Posterior vena cava (tissue), 2 donors: ENCODE measurements at places on chromosomes 7 and 10. TPM values are rescaled to one million over a fixed set of nuclear protein-coding genes. Genes with fewer than 3 reads are reported as not detected.

DNA sequence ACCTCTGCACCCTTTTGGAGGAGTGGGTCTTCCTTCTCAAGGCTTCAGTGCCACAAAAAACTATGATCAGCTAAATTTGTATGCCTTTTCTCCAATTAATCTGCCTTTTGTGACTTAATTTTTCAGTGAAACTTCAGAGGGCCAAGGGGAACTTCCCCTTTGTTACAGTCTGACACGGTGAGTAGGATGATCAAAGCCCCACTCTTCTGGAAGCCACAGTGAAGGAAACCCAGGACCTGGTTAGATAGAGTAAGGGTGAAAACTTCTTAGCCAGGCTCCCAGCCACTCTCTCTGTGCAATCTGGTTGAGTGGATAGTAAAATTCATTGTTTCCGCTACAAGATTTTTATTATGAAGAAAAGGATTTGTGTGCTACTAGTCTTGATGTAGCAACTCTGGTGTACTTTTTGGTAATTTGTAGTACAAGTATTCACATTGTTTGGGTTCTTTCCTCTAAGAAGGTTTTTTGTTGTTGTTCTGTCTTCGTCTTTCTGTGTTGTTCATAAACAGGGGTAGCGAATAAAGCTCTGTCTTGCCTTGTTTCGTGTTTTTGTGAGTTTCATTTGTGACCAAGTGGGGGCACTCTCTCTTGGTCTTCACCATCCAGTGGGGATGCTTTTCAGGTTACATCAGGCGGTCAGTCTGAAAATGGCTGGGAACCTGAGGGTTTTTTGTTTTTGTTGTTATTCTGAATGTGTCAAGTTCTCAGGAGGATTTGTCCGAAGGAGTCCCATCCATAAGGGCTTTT, 268.5 kb upstream of the NPSR1 start:
- DNase-seq: no peak

- no peak for DNase-seq
These were observed 44.2 kb upstream of the GGCT start for GRCh38 chr7:30548845-30549244.

- DNase-seq: no peak
These were observed 253.1 kb downstream of the GRID1 start for GRCh38 chr10:86113501-86113900.

Gene LIPM
- not detected for total RNA-seq

- DNase-seq: no peak
These were observed 216.9 kb downstream of the DYNC1I1 start for GRCh38 chr7:95989301-95989700.

GRCh38 chr7:17408245-17408903, 109.9 kb downstream of the AHR start:
- peak; percentile 81 for DNase-seq

- DNase-seq: no peak
These were observed 108.2 kb downstream of the PTPN20 start for GRCh38 chr10:47019155-47020145.

Gene PNLIPRP3
- not detected for total RNA-seq

Gene SLC26A5
- total RNA-seq: not detected

DNA sequence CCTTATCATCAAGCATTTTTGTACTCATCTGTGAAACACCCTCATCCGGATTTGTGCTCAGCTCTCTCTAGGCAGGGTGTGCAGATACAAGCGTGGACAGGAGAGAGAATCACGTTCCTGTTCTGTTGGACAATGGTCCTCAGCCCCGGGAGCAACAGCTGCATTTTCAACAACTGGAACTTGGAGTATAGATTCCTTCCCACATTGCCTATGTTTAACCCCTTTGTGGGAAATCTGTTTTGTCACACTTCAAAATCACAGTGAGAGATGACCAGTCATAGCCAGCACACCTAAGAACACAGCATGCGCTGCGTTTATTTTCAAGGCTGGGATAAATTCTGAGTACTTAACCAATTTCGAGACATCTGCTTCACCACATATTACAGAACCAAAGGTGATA, 32.5 kb downstream of the MAP3K8 start:
- DNase-seq: no peak

Gene C10orf67
- total RNA-seq: not detected

DNA sequence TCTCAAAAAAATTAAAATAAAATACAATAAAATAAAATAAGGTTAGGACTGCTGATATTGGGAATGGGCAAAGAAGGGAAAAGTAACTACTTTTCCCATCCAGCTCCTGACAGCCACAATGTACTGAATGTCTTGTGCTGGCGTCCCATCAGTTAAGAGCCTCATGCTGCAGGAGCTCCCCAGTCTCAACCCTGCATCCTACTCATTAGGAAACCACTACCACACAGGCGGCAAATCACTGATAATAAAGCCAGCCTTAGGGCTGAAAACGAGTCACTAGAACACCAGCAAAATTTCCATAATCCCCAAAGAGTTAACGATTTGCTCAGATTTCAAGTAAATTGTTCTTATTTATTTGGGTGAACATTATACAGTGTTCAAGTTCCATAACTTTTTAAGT, 4.3 kb downstream of the YWHAG start:
- peak; percentile 32 for DNase-seq

Gene HOXA5
- 11.3 TPM for total RNA-seq

DNA sequence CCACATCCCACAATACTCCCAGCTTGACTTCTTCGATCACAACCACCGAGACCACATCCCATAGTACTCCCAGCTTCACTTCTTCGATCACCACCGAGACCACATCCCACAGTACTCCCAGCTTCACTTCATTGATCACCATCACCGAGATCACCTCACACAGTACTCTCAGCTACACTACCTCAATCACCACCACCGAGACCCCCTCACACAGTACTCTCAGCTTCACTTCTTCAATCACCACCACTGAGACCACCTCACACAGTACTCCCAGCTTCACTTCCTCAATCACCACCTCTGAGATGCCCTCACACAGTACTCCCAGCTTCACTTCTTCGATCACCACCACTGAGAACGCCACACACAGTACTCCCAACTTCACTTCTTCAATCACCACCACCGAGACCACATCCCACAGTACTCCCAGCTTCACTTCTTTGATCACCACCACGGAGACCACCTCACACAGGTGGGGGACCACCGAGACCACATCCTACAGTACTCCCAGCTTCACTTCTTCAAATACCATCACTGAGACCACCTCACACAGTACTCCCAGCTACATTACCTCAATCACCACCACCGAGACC, 8.6 kb downstream of the MUC3A start:
- no peak for DNase-seq

- DNase-seq: peak; percentile 95
These were observed 110.4 kb downstream of the PON1 start for GRCh38 chr7:95213809-95214492.

DNA sequence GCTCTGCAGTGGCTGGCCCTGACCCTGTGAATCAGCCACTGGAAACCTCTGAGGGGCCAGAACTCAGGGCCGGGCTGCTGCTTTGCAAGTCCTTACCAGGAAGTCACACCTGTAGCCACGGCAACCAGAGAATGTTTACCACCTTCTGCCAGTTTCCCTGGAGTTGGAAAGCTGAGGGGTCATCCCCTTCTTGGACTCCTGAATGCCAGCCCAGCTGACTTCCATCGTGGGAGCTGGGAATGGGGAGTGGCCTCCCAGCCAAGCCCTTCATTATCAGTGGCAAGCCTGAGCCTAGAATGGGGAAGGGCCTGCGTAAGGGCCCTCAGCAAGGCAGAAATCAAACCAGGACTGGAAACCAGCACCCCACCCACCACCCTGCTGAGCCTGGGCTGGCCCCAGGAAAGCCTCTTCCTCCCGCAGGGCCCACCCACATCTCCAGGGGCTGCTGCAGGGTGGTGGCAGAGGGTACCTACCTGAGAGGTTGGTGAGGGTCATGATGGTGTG, 6.5 kb upstream of the CRHR2 start:
- no peak for DNase-seq

Gene NACAD
- 10.4 TPM for total RNA-seq

Gene ICA1
- total RNA-seq: 11.8 TPM

Gene UCN3
- total RNA-seq: not detected

DNA sequence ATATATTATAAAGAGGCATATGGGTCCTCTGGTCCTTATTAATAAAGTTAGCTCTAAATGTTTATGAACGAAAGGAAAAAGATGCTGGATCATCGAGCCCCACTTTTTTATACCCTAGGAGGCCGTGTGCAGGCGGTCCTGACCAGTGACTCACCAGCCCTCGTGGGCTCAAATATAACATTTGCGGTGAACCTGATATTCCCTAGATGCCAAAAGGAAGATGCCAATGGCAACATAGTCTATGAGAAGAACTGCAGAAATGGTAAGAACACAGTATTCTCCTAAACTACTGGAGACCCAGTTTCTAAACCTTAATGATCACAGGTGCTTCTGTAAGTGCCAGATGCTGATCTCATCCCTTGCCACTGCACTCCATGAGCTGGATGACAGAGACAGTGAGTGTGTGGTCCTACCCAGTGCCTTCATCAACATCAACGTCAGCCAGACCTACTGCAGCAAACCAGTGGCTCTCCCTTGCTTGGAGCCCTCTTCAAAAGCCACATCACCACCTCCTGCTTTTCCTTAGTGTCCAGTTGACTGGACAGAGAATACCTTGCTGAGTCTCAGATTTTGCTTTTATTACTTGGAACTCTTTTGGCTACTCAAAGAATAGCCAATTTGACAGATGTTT, 7.6 kb downstream of the GPNMB start:
- DNase-seq: no peak

DNA sequence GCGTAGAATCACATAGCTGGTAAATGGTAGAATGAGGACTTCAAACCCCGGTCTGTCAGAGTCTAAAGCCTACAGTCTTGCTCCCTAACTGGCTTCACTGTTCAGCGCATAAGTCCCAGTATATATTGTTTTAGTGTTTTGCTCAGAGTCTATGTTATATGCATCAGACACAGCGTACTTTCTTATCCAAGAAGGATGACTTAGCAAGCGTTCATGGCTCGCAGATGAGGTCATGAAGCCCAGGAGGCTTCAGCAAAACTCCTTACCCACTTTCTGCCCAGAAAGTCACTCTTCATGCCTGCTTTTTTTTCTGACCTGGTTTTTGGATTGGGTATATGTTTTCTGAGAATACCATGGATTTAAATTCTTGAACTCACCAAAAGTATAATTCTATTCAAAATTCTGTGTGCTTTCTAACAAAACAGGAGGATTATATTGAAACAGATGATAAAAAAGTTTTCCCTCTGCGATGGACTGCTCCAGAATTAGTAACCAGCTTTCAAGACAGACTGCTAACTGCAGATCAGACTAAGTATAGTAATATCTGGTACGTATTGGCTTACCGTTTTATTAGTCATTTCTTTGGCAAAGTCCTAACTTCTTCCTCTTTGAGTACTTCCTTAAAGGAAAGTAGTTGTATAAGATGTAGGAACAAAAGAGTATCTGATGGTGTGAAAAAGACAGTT, 24.6 kb upstream of the BHLHA15 start:
- DNase-seq: no peak

Gene PLA2G12B
- total RNA-seq: not detected

DNA sequence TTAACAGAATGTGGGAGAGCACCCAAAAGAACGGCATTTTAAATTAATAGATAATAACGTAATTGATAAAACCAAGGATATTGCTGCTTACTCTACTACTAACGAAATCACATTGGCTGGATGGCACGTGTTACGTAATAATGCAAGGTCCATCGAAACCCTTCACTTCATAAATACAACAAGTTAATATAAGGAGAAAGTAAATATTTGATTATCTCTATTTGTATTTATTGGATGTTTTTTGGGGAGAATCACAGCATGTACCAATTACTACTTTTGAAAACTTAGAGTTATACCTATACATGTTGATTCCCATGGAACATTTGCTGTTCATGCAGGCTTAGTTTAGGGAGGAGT, 1.6 kb downstream of the PRKG1 start:
- DNase-seq: no peak

DNA sequence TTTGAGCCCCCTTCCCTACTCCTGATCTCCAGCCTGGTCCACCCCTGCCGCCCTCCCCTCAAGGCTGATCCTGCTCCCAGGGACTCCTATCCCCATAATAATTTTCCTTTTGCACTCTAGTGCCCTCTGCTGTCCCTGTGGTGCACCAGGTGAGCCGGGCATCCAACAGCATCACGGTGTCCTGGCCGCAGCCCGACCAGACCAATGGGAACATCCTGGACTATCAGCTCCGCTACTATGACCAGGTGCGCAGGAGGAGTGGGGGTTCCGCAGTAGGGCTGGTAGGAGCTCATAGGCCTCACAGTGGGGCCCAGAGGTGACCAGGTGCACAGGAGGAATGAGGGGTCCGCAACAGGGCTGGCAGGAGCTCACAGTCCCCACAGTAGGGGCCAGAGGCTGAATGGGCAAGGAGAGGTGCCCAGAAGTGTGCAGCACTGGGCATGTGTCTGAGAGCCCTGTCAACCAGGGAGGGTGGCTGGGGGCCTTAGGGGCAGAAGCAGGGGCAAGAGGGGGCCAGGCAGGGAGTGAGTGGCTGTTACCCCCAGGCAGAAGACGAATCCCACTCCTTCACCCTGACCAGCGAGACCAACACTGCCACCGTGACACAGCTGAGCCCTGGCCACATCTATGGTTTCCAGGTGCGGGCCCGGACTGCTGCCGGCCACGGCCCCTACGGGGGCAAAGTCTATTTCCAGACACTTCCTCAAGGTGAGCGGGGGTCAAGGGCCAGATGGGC, 11.7 kb downstream of the EPHB6 start:
- DNase-seq: no peak

DNA sequence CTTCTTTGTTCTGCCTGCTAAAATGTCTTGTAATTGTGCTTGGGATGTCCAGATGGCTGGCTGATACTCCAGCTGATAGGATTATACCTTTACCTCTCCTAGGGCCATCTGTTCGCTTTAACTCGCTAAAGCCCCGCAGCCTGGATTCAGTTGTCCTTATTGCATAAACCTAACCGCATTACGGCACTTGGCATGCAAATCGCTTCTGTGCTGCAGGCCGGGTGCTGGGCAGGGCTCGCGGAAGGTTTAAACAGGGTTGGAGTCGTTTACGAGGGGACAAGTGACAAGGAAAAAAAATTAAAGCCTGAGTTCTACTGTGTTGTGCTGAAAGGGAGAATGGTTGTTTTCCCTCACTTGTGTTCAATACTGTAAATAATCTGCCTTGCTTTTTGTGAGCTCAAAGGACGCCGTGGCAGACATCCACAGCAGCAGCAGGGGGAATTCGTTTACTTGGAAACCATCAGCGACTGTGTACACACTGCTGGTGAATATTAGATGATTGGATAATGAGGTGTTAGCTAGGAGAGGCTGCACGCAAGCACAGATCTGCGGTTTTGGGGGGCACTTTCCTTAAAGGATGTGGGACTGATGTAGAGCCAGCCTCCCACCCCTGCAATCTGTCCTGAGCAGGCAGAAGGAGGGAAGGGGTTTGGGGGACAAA, 93.0 kb downstream of the EBF3 start:
- DNase-seq: no peak

- DNase-seq: no peak
These were observed 94.0 kb upstream of the TARP start for GRCh38 chr7:38367301-38367890.

Gene AKR1C2
- total RNA-seq: 42.7 TPM

Gene PPP1R9A
- total RNA-seq: 7.3 TPM

GRCh38 chr10:6995341-6995740, 415.3 kb upstream of the PRKCQ start:
- no peak for DNase-seq

- peak; percentile 99 for DNase-seq
These were observed at the start of gene CCSER2 for GRCh38 chr10:84328418-84329195. Gene CCSER2, plus strand, starts transcription at chr10:84328589. Its CDS starts 42,464 bp downstream, at chr10:84371053.
